ENCODE measurements at places on chromosomes 16 and 17.

DNA sequence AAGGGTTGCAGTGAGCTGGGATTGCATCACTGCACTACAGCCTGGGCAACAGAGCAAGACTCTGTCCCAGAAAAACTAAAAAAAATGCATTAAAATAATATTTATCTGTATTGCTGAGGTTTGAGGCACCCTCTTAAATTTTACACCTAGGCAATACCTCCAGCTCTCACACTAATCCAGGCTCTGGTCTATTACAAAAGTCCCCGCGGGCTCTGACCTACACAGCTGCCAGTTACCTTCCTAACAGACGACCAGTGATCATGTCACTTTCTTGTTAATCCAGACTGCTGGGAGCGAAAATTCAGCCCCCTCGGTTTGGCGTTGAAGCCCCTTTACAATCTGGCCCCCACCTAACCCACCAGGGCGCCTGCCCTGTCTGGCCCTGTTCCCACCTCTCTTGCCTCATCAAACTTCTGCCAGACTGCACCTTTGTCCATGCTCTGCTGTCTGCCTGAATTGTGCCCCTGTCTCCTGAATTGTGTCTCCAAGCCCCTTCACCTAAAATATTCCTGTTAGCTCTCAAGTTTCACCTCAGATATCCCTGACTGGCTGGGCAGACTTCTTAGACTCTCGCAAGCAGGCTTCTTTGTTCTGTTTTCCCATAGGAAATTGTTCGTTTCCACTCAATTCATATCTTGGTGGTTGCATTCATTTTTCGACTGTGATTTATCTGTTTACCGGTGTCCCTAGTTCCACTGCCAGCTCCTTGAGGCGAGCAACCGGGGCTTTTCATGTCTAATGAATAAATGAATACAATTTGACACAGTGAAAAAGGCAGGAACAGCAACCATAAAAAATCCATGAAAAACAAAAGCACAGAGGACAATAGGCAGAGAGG lies 65.9 kb downstream of the PITPNC1 start:
- no peak for DNase-seq

DNA sequence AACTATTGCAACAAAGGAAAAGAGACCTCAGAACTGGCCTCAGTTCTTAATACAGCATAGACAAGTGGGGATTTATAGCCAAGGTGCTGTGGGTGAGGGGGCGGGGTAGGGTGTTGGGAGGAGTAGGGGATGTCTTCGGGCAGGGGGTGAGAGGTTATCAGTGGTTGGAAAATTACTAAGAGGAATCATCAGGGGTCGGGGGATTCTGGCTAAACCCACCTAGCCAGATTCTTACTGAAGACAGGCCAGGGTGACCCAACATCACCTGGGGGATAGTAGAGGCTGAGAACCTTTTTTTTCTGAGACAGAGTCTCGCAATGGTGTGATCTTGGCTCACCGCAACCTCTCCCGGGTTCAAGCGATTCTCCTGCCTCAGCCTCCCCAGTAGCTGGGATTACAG lies 32.6 kb downstream of the HS3ST3B1 start:
- DNase-seq, result no peak

DNA sequence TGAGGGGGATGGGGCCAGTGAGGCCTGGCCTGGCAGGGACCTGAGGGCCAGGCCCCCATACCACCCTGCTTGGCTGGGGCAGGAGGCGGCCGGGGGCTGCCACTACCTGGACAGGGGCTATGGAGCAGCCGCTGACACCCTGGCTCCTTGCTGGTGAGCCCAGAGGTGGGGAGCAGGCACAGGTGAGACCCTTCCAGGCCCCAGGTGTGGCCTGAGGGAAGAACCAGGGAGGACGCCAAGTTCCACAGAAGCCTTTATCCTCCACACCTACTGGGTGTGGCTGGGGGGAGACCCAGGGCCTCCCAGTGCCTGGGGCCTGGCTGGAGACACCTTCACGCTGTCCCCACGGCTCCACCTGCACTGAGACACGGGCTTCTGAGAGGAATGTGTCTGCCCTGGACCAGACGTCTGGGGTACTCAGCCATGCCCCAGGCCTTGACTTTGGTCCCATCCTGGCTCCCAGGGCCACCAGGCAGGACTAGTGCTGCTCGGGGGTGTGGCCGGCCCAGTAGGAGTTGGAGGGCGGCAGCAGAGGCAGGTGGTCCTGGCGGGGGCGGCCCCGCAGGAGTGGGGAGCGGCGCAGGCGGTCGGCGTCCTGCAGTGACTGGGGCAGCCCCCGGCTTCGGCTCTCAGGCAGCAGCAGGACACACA lies 4.7 kb downstream of the SLC22A31 start:
- no peak for DNase-seq

DNA sequence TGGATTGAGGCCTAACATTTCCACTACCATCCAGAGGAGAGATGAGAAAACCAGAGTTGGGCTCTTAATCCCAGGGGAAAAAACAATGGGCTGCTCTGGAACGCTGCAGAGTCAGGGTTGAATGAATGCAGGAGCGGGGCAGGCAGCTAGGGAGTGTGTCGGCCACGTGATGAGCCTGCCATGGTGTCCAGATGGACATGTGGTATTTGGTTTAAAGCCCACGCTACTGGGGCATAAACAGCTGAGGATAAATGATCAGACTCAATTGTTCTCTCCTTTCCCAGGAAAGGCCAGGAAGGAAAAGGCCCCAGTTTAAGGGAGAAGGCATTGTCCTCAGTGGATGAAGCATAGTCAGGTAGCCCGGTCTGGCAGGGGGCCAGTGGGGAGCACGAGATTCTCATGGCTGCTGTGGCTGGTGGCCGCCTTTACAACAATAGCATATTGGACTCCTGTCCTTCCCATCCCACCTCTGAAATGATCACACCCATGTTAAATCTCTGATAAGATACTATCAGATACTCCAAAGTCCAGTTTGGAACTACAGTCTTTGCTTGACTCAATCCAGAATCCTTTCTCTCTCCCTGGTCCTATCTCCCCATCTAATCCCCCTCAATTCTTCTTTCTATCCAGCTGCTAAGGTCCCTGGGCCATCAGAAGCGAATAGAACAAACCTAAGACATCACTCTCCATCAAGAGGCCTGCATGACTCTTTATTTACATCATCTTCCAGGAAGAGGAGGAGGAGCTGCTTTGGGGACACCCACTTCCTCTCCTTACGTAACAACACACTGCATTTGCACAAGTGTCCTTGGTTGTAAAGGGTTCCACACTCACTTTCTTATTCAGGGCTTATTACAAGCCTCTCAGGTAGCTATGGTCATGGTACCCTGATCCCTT lies 20.4 kb downstream of the CA4 start:
- no peak for DNase-seq

- no peak for DNase-seq
Measured at GRCh38 chr17:58310511-58311428, 17.8 kb downstream of the TSPOAP1 start.

DNA sequence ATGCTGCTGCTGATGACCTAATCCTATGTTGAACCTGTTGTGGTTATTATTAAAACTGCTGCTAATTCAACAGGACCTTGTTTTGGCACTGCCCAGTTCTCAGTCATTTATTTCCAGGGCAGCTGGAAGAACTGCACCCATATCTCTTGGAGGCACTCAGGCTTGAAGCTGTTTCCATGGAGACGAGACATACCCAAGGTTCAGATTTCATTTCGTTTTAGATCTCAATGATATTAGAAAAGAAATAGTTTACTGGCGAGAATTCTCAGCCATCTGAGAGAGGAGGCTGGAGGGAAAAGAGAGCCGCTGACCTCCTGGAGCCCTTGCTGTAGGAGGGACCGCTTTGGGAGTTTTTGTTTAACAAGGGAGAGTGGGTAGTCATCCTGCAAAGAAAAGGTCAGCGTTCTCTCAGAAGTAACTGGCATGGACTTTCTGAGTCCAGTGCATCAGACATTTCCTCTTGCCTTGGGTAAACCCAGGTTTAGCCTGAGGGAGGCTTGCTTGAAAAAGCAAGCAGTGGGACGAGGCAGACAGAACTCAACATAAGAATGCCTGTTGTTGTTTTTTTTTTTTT lies 75.4 kb downstream of the YPEL2 start:
- DNase-seq, result peak; percentile 55

DNA sequence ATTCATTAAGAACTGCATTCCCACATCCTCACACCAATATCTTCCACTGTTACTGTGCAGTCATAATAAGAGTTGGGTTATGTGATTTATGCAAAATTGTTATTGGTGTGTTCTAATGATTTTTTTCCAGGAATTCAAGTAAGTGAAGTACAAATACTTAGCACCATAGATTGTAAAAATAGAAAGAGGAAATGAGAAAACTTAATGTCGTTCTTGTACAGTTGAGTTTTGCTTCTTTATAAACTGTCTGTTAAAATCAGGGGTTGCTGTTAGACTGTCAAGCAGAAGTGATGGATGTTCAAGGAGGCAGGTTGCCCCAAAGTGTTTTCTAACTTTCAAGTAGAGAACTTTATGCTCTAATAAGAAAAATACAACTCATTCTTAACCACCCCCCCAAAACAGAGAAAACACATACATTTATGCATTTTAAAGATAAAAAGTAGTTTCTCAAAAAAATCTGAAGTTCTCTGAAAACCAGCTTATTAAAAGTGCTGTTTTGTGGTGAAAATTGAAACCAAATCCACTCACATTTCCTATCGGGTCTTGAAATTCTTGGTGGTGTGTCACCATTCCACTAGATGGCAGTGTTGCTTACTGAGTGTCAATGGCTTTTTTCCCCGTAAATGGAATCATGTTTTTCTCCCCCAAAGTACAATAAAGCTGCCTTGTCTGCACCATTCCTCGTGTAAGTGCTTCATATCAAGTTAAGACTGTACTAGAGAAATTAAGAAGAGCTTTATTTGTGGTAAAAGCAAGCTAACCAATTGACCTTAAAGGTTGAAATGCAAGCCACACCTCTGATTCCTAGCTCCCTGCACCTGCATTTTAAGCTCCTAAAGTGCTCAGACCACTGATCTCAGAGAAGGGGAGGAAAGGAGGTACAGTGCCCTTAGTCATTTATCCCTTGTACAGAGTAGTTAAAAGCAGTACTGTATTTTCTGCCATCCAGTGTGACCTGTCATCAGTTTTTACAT lies 4.7 kb upstream of the IGSF6 start:
- peak; percentile 23 for DNase-seq

GRCh38 chr16:16016388-16016964 lies 67.1 kb downstream of the ABCC1 start:
- DNase-seq, result no peak

- no peak for DNase-seq
Measured at GRCh38 chr17:37430051-37430627, 23.5 kb downstream of the TADA2A start.

DNA sequence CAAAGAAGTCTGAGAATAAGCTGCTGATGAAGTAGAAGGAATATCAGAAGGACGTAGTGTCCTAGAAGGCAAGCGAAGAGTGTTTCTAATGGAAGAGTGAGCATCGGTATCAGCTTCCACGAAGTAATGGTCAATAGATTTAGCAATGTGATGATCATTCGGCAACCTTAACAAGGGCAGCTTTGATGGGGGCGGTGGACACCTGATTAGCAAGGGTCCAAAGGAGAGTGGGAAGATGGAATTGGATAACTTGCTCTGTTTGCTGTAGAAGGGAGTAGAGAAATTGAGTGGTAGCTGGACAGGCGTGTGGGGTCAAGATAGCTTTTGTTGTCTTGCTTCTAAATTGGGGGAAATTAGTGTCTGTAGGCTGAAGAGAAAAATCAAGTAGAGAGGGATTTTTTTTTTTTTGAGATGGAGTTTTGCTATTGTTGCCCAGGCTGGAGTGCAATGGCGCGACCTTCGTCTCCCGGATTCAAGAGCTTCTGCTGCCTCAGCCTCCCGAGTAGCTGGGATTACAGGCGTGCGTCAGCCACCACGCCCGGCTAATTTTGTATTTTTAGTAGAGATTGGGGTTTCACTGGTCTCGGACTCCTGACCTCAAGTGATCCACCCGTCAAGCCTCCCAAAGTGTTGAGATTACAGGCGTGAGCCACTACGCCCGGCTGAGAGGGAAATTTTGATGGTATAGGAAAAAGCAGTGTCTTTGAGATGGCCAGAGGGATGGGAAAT lies 13.9 kb upstream of the HES7 start:
- DNase-seq, result no peak

GRCh38 chr16:13113741-13114140 lies 212.3 kb downstream of the SHISA9 start:
- DNase-seq, result no peak

GRCh38 chr17:57236686-57237299 lies 19.5 kb upstream of the MSI2 start:
- no peak for DNase-seq

DNA sequence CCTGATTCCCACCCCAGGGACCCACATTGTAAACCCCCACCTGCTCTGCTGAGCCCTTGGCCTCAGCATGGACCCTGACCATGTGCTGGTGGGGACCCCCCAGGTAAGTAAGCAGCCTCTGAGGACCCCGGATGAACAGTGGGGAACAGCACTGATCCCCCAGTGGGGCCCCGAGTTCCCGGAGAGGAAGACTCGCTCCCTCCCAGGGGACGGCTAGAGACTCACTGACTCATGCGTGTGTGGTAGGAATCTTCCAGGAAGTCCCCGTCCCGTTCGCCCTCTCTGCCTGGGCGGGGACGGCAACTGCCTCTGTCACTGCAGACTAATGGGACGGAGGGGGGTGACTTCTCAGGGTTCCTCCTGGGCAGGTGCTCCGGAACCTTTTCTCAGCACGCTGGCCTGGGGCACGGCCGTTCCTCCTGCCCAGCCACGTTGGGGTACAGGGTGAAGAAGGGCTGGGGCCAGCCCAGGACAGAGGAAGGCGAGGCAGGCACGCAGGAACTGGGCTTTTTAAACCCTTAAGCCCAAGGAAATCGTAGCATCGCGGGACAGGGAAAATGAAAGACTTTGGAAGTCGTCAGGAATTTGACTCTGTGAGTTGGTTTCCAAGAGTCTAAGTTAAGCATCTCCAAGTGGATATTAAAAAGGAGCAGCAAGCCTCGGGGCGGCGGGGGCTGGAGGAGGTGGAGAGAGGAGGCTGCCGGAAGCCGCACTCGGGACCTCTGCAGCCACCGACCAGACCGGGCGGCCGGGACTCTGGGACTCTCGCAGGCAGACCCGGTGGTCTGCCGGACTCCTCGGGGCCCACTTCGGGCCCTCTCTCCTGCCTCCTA lies 178.7 kb downstream of the SEC14L1 start:
- no peak for DNase-seq

GRCh38 chr17:59028328-59028727 lies 78.4 kb downstream of the TRIM37 start:
- no peak for DNase-seq

- DNase-seq, result no peak
Measured at GRCh38 chr17:5665164-5665563, 80.9 kb upstream of the NLRP1 start.

DNA sequence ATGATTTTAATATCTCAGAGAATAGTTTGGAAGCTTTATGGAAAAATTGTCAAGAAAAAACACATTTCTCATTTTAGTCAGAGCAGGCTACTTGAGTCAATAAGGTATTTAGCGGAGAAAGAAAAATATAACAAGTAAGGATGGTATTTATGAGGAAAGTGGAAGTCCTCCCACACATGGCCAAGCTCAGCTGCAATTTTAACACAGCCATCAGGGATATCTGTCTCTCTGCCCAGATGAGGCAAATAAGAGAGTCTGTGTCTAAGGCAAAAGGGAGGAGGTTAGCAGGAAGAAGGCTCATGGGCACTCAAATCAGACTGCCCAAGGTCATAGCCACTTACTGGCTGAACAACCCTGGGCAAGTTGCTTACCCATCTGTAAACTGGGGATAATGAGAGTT lies 5.2 kb upstream of the CMTM2 start:
- DNase-seq, result no peak

GRCh38 chr17:37174205-37174604 lies 201.6 kb upstream of the C17orf78 start:
- DNase-seq, result no peak
